ENCODE measurements at places on chromosomes 11 and 22.

GRCh38 chr11:81444297-81444696 is 1289.4 kb downstream of the FAM181B start:
- no peak for DNase-seq

- DNase-seq: no peak
Measured at GRCh38 chr22:39699631-39700360, 129.2 kb downstream of the CACNA1I start.

DNA sequence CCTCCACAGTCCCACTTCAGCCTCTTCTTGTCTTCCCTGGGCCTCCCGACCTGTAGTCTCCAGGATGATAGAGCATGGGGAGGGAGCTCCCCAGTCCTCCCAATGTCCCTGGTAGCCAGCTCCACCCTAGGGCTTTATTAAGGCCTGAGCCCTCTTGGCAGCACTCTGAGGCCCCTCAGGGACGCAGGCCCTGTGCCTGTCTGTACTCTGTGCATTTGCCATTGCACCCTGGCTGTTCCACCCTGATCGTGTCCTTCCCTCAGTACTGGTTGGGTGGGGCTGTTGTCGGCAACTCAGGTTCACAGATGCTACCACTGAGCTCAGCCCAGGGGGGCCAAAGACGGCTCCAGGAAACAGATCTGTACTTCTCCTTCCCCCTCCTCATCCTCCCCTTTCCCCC is 7.2 kb downstream of the SSTR3 start:
- DNase-seq: no peak

DNA sequence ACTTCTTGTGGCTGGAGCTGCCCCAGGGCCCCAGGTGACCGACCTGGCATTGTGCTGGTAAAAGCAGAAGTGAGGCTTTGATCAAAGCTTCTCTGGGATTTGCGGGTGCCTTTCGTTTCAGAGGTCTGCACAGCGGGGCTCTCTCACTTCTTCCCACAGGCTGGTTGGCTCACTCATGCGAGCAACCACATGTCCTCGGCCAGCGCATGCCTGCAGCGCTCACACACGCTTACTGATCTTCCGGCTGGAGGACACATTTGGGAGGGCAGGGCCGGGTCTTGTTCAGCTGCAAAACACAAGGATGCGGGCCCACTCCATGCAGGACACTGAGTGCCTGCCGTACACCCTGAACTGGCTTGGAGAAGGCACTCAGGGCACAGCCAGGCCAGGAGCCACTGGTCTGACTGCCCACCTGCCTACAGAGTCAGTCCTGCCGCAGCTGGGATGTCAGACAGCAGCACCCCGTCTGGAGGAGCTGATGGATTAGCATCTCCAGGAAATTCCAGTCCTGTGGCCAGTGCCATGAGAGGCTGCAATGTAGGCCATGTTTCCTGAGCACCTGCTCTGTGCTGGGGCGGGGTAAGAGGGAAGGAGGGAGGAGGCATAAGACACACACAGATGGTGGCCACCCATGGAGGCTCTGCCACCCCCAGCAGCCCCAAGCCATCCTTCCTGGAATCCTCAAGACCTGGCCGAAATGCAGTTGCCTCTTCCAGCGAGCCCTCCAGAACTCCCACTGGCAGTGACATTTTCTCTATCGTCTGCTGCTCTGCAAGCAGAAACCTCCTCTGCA is 1383.2 kb downstream of the BRD1 start:
- no peak for DNase-seq

GRCh38 chr11:66559142-66559865 is 9.1 kb downstream of the CTSF start:
- no peak for DNase-seq

DNA sequence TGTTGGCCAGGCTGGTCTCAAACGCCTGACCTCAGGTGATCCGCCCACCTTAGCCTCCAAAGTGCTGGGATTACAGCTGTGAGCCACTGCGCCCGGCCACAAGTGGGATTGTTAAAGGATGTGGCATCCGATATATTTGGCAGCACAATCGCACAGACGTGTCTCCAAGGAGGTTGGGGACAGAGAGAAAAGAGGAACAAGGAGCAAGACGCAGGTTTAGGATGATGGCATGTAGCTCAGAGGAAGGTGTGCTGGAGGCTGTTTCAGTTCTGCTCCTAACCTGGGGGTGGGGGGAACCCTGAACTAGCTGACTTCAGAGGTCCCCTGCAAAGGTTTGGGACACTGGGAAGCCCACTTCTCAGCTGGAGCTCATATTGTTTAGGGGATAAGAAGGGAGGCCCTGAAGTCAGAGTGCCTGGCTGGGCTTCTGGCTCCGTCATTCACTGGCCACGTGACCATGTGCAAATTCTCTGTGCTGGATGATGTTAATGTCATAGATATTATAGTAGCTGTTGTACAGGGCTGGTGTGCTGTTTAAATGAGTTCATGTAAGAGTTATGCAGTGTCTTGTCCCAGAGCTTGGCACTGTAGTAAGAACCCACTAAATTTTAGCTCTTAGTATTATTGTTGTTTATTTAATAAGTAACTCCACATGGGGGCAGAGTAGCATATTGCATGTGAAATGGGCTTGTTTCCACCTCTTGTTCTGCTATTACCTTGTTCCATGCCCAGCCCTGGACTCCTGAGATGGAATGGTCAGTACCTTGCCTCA is 129.7 kb downstream of the ST3GAL4 start:
- no peak for DNase-seq

DNA sequence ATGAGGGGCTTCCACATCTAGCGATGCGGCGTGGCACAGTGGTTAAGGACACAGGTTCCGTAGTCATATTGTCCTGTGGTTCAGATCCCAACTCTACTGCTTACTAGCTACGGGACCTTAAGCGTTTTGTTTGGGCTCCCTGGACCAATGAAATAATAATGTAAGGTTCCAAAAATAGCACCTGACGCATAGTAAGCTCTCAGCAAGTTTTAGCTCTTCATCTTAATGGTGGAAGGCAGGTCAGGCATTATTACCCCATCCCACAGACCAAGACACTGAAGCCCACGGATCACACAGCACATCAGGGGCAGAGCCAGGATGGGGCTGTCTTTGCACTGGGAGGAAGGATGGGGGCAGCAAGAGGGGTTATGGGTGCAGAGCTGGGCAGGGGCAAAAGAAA is 13.0 kb downstream of the DNAJB13 start:
- no peak for DNase-seq

GRCh38 chr11:134759855-134760254 is 347.8 kb upstream of the B3GAT1 start:
- DNase-seq: no peak

GRCh38 chr11:82450996-82451395 is 282.7 kb downstream of the FAM181B start:
- no peak for DNase-seq

GRCh38 chr11:123135863-123136446 is 59.1 kb downstream of the CLMP start:
- no peak for DNase-seq

DNA sequence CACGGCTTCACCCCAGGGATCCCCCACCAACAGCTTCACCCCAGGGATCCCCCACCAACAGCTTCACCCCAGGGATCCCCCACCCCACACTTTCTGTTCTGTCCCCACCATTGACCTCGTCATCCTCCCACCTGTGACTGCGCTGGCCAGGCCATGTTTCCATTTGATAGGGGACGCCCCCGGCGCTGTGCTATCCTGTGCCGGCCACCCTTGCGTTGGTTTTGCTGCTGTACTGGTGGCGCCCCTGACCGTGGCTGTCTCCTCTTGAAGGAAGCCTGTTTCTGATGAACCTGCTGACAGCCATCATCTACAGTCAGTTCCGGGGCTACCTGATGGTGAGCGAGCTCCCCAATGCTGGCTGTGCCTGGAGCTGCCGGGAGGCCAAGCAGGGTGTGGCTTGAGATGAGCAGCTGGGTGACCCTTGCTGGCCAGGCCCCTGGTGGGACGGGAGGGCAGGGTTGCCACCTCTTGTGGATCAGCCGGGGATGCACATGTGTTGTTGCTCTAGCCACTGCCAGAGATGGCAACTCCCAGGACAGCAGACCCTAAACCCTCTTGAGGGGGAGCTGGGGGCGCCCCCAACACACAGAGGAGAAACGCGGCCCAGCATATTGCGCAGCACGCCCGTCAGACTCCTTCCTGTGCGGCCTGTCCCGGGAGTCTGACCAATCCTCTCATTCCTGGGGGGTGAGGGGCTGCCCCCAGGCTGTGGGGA is 22.5 kb downstream of the TPCN2 start:
- no peak for DNase-seq

GRCh38 chr11:57974132-57974531 is 49.5 kb upstream of the OR9Q1 start:
- no peak for DNase-seq

DNA sequence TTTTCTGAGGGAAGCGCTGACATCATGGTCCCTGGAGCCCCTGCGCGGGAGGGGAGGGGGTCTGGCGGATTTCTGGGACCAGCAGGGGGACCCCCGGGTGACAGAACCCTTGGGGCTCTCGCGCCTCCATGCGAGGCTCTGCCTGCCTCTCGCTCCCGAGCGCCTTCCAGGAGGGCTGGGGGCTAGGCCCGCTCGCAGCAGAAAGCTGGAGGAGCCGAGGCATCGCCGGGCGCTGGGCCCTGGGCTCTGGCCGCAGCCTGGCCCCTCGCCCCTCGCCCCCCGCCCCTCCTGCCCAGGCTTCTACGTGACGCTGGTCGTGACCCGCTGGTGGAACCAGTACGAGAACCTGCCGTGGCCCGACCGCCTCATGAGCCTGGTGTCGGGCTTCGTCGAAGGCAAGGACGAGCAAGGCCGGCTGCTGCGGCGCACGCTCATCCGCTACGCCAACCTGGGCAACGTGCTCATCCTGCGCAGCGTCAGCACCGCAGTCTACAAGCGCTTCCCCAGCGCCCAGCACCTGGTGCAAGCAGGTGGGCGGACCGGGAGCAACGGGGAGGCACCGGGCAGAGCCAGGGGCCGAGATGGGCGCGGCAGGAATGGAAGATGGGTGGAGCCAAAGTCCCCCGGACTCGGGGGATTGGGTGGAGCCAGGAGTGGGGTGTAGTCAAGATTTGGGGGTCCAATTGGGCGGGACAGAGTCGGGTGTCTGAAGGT is 5.4 kb downstream of the BEST1 start:
- DNase-seq: no peak

- DNase-seq: no peak
Measured at GRCh38 chr11:37199082-37199481, 601.0 kb upstream of the RAG2 start.

DNA sequence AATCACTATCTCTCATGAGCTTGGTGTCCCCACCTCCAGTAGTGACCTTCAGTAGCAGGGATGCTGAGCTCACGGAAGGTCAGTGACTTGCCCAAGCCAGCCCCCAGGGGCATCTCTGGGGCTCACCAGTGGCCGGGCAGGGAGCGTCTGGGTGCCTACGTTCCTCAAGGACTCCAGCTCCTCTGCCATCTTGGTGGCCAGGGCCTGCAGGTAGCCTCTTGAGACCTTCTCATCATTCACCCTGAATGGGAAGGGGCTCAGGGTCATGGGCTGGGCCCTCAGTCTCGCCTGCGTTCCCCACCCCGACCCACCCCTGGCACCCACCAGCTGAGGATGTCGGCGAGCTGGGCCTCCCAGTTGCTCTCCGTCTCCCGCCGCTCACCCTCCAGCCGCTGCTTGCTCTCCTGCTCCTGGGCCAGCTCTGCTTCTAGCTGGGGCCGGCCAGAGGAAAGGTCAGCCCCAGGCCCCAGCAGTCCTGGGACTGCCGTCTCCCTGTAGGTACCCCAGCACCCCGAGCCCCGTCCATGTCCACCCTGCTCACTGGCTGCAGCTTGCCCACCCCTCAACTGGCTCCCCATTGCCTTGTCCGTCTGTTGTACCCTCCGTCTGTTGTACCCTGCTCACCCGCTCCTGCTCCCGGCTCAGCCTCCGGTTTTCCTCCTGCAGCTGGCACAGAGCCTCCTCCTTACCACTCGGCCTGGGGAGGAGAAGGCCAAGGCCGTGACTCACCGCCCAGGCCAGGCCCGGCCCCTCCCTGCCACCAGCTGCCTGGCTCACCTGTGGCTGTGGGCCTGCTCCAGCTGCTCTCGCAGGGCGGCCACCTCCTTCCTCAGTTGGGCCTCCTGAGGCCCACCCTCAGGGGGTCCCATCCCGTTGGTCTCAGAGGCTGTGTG is 9.5 kb downstream of the CDC42BPG start:
- DNase-seq: no peak

DNA sequence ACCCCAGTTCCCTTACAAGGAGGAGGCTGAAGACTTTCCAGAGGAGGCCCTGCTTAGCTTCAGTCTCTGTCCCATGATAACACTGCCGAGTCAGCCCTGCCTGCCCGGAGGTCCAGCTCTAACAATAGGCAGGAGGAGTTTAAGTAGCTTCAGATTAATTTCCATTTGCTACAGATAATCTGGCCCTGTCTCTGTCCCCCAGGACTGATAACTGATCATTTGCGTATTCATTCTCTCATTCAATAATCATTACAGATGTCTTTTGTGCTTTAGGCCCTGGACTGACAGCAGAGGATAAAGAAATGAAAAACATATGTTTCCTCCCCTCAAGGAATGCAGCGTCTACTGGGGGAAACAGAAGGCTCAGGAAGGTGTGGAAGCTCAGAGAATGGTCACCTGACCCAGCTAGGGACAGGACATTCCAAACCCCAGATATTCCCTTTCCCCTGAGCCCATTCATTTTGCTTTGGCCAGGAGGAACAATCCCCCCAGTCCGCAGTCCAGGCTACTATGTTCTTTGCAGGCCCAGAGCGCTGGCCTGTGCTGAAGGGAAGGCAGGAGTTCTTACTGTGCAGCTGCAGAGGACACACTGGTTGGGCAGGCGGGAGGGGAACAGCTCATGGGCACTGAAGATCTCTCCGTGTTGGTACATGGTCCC is 20.8 kb downstream of the CHRDL2 start:
- no peak for DNase-seq

DNA sequence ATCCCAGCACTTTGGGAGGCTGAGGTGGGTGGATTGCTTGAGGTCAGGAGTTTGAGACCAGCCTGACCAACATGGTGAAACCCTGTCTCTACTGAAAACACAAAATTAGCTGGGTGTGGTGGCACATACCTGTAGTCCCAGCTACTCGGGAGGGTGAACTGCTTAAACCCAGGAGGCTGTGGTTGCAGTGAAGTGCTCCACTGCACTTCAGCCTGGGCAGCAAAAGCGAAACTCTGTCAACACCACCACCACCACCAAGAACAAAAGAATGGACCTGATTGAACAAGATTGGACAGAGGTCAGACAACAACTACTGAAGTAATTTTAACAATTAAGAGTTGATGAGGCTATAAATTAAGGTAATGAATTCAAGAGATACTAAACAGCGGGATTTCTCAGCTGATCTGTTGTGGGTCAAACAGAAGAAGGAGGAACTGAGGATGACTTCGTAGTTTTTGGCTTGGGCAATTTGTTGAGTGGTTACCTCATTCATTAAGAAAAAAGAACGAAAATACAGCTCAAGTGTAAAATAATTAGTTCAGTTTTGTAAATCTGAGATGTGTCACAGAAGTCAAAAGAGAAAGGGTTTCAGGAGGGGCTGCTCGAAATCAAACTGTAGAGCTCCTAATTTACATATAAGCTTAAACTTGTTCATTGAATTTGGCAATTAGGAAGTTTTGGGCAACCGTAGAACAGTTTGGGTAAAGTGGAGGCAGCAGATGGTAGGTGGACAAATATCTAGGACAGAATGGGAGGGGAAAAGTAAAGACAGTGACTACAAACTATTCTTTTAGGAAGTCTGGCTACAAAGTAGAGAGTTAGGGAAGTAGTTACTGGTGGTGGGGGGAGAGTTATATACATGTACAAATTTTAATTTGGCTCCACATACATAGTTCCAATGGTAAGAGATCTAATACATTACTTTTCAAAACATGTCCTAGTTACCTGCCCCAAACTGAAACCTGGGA is 4.5 kb downstream of the IL18 start:
- DNase-seq: no peak

Data from DMS 273 treated with DMSO at 0.1 percent for 48 hours (cell line).